ENCODE measurements at places on chromosomes 4 and X.
A peak's percentile ranks its signal among the peaks of the same experiment; 100 is the strongest.

DNA sequence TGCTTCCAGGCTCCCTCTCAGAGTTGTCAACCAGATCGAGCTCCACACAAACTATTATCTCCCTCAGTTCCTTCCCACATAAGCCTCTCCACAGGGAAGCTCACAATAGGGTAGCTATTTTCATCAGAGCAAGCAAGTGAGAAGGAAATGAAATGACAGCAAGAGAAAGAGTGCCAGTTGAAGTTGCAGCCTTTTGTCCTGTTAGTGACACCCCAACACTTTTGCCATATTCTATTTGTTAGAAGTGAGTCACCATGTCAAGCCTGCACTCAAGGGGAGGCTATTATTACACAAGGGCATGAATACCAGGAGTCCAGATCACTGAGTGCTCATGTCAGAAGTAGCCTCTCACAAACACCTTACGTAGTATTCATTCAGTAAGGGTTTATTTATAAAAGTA is 266.3 kb upstream of the NOCT start:
- DNase-seq: no peak

- no peak for DNase-seq
Measured at GRCh38 chr4:90071289-90072235, 55.6 kb upstream of the CCSER1 start.

- no peak for DNase-seq
Measured at GRCh38 chr4:139076016-139076744, 60.6 kb downstream of the NOCT start.

- no peak for DNase-seq
Measured at GRCh38 chr4:73646117-73646516, 25.9 kb upstream of the RASSF6 start.

DNA sequence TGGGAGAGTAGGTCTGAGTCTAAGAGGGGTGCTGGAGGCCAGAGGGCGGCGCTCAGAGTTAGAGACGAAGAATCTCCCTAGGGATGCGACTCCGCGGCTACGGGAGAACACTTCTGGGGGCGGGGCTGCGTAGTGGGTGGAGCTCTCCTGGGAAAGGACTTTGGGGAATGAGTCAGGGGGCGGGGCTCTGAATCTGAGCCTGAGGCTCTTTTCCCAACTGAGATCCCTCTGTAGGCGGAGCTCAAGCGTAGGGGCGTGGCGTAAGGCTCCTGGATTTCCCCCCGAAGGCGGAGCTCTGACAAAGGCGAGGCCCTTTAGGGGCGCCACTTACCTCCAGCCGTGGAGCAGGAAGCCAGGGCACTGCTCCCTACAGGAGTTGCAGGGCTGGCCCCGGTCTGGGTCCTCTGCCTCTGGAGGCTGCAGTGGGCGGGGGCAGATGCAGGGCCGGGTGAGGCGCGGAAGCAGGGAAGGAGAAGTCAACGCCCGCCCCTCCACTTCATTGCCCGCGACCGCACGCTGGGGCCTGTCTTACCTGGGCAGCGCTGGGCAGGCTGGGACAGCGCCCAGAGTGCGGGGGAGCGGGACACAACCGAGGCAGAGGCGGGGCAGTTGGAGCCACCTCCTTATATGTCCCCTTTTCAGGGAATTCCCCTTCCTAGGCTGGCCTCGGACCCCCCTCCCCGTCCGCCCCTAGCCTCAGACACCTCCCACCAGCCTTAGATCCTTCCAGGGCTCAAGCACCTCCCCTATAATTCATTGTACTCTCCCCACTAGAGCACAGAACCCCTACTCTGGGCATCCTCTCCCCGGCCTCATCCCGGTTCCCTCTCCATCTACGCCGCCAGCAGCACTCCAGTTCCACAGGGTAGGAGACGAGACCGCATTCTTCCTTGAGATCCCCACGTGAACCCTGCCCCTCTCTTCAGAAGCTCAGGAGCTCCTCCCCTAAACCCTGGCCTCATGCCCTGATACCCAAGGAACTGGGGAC is 1.6 kb downstream of the PRICKLE3 start:
- DNase-seq: no peak

GRCh38 chr4:47860305-47860704 is 22.4 kb upstream of the CORIN start:
- no peak for DNase-seq

DNA sequence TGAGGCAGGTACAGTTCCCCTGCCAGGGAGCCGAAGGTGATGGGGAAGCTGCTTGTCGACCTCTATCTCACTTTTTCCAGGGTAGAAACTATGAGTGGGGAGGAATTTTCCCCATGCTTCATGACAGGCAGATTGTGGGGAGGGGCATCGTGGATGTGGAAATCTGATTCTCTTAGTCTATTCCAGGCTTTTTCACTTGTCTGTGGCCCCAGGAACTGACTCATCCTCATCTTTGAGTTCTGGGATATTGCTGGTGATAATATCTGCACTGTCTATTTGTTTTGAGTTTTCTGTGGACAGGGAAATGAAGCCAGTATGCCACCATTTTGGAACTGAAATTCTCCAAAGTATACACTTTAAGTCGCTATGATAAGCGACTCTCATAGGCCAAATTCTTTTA is 7.6 kb upstream of the TLR2 start:
- no peak for DNase-seq

DNA sequence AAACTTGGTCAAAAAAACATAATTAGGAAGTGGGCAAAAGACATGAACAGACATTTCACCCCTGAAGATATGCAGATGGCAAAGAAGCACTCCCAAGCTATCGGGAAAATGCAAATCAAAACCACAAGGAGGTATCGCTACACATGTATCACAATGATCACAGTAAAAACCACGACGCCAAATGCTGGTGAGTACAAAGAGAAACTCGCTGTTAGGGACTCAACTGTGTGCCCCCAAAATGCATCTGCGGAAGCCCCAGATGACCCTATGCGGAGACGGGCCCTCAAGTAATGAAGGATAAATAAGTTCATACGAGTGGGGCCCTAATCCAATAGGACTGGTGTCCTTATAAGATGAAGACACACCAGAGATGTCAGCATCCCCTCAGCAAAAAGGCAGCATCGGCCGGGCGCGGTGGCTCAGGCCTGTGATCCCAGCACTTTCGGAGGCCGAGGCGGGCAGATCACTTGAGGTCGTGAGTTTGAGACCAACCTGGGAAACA is 10.2 kb downstream of the GAK start:
- no peak for DNase-seq

GRCh38 chrX:147917700-147918695 is 6.3 kb downstream of the FMR1 start:
- no peak for DNase-seq

DNA sequence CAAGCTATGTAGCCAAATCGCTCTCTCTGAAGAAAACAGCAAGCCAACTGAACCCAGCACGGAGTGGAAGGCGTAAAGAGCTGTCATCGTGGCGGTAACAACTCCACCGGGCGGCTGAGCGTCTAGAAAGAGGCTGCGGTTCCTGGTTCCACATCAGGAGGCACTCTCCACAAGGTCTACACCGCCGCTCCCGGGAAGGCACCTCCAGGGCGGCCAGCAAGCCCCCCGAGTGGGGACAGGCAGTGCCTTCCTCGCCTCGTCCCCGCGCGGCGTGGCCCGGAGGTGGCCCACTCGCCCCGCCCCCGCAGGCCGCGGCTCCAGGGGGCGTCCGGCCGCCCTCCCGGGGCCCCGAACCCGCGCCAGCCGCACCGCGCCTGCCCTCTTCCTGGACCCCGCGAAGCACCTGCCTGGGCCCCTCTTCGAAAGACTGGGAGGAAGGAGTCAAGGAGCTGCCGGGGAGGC is 755 bp downstream of the KLHL8 start:
- DNase-seq: peak; percentile 39

GRCh38 chr4:54144661-54145171 is 44.8 kb downstream of the GSX2 start:
- no peak for DNase-seq

GRCh38 chr4:123163501-123163900 is 233.1 kb upstream of the SPRY1 start:
- DNase-seq: no peak

GRCh38 chrX:79140731-79141130 is 3.8 kb upstream of the GPR174 start:
- no peak for DNase-seq

DNA sequence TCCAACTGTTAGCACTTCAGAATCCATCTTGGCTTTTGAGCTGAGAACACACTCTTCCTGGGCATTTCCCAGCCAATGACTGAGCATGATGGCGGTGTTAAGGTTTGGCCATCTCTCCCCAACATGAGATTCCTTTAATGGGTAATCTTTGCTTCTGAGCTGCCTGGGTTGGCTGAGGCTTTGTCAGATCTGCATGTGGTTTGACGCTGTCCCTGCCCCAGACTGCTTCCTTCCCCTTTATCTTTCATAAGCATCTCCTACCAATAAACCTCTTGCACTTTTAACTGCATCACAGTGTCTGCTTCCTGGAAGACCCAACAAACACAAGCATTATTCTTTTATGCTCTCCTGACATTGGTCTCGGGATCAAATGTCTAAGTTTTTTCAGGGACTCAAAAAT is 31.5 kb upstream of the DIPK2B start:
- no peak for DNase-seq

DNA sequence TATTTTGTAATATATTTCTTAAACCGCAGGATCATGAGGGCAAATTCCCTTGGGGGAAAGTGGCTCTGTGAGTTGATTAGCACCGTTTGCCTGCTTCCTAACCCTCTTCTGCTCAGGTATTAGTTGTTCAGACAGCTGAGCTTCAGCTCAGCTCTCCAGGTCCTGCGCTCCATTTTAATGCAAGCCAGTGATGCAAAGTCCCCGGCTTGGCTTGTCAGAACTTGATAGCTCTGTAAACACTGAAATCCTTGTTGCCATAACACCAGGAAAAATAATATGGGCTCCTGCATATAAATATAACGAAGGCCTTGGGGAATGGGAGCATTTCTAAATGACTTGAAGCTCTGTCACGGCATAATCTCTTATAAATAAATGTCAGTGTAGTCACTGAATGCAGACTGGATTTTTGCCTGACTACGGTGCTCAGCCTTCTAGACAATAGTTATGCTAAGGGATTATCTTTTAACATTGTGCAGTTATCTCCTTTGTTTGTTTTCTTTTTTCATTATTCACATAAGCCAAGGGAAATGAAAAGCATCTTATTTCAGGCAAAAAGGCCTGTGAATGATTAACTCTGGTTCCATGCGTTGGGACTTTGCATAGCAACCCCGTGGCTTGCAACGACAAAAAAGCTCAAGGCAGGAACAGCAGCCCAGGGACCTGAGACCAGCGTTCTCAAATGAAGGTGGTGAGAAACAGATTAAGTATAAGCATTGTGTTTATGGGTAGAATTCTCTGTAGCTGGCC is 253.2 kb downstream of the SPRY1 start:
- no peak for DNase-seq

- no peak for DNase-seq
Measured at GRCh38 chr4:25860586-25861279, 2.1 kb downstream of the SEL1L3 start.

DNA sequence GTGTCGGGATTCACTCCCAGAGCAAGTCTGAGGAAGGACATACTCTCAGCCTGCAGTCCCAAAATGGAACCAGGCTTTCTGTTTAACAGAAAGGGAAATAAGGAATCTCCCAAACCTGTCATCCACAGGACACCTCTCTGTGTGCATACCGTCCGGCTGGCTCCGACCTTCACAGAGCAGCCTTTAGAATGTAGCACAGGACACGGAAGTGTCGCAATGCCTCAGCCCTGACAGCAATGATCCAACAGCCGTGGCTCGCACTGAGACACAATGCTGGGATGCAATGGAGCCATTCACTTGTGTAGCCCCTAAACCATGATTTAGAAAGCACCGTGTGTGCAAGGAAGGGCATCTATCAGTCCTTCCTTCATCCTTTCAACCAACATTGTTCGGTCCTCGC is 15.5 kb upstream of the HELT start:
- DNase-seq: no peak

DNA sequence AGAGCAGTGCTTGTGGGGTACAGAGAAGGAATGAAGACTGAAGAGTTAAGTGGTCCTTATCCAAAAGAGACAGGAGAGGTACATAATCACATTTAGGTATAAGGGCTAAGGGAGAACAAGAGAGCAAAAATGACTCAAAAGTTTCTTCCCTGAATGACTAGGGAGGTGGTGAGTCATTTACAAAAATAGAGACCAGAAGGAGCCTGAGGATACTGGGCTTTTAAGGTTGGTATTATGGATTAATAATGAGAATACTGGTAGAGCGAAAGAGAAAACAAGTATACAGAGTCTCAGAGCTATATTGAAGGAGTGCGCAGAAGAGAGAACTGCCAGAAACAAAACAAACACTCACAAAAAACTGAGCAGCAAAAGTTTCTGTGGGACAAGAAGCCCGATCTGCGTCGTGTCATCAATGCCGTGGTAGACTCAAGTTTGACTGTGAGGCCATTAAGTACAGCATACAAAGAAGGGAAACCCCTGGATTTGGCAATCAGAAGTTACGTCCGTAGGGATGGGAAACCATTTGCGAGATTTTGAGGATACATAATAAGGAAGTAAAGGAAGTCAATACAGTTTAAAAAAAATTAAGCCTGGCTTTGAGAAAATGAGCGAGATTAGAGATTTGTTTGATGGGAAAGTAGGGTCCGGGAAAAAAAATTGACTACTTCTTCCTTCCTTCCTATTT is 129.1 kb upstream of the STIM2 start:
- DNase-seq: no peak

DNA sequence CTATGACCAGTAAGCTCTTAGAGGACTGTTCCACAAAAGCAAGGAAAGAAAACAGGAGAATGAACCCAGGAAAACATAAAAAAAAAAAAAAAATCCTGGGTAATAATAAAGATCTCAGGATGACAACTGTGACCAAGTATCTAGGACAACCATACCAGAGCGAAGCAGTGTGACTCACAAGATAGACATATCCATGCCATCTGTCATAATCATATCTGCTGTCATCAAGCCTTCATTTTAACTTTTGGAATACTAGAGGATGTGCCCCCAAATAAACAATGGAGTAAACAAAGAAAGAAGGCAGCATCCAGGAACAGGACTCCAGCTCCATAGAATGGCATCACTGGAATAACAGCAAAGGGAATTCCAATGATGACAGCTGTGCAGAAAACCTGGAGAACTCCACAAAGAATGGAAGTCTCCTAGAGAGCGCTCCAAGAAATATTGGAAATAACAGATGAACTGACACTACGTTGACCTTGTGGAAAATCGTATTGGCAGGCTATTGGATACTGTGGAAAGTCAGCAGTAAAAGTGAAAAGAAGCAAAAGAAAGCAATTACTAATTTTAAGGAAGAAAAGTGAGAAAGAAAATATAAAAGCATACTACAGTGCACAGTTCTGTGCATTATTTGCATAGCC is 35.3 kb downstream of the HPGDS start:
- DNase-seq: no peak

GRCh38 chrX:27903960-27904359 is 77.3 kb downstream of the DCAF8L1 start:
- no peak for DNase-seq

DNA sequence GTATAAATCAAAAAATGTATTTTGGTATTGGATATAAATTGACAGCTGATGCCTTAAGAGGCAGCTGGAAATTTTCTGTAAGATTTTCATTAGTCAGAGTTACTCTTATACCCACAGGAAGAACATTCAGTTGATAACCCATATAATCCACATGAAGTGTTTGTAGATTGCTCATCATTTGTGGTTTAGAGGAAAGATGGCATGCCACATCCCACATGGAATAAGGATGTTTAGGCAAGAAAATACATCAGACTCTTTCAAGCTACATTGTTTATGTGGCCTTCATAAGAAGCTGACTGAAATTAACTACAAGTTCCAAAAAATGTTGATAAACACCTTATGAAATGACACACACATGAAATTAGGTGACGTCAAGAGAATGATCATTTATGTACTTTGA is 56.6 kb downstream of the AREG start:
- DNase-seq: no peak

Measured in activated CD4-positive, alpha-beta T cell treated with anti-CD3 and anti-CD28 coated beads, Interleukin-2, amount 50 U/mL, for 4 hours (primary cell).